ENCODE measurements at places on chromosomes 1 and 21.

GRCh38 chr1:44327679-44328491 lies 27.2 kb downstream of the ERI3 start:
- peak; percentile 86 for DNase-seq

GRCh38 chr1:213268221-213268620 lies 217.2 kb downstream of the RPS6KC1 start:
- DNase-seq, result no peak

DNA sequence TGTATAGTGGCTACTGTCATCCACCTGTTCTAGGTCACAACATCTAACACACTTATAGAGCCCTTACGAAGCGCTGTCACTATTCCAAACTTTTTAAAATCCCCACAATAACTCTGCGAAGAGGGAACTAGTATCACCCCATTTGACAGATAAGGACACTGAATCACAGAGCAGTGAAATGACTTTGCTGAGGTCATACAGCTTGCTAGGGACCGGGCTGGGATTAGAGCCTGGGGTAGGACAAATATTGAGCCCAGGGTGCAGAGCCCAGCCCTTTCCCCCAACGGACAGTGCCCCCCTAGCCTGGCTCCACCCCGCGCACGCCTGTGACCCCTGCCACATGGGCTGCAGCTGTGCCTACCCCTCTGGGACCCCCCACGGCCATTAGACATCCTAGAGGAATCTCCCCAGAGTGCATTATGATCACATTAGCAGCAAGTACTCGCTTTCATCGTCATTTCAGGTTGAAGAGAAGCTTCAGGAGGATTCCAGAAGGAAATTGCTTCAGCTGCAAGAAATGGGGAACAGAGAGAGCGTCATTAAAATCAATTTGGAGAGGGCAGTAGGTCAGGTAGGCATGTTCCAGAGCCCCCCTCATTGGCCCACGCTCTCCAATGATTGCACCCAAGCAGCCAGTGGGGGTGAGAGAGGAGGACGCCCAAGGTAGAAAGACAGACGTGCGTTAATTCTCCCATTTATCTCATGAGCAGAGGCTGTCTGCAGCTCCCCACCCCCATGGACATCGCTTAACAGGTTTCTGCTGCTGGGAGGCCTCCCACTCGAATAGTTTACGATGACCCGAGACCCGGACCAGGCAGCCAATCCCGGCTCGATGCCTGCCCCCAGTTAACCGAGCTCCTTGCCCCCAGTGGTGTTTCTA lies 77.2 kb downstream of the FHAD1 start:
- DNase-seq, result no peak

GRCh38 chr1:226364901-226365565 lies 42.9 kb downstream of the PARP1 start:
- no peak for DNase-seq

DNA sequence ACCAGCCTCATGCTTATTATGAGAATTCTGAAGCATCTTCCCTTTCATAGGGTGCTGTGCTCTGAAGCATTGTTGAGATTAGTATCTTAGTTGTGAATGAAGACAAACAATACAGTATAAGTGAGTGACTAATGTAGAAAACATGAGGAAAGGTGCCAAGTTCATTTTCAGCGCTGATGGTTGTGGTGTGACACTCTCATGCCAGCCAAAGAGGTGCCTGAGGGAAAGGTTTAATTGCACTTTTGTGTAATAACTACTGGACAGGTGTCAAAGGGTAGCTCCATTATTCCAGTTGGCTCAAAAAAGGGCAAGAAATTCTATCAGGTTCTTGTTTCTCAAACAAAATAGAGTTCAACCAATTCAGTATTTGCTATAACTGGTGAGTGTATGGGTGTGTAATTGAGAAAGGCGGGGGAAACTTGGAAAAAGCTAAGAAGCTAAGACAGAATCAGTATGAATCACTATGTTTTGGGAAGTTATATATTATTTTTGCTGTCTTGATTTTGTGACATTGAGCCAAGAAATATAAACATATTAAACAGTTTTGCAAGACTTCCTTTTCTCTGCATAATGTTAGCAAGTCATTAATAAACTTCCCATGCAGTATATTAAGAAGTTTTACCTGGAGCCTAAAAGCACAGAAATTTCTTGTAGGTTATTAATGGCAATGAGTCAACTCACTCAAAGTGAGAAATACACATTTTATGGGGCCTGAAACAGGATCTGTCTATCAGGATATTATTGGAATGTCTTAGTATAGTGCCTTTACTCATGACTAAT lies 31.8 kb downstream of the KCNK2 start:
- DNase-seq, result no peak

GRCh38 chr21:43974791-43975468 lies 37.2 kb upstream of the TRAPPC10 start:
- no peak for DNase-seq

GRCh38 chr1:23451441-23451840 lies 26.9 kb upstream of the TCEA3 start:
- DNase-seq, result no peak

DNA sequence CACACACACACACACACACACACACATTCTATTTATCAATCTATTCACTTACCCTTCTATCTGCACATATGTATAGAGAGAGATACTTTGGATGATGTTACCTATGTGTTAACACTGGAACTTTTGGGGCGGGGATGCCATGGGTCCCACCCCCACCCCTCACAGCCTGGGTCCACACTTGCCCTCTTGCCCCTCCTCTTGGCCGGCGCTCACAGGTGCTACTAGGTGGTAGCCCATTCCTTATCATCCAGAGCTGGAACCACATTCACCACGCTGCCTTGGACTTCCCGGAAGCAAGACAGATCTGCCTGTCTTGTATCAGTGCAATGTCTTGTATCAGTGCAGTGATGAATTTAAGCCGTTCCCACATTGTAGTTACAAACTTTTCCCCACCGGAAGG lies 85.1 kb downstream of the LBR start:
- DNase-seq, result no peak

DNA sequence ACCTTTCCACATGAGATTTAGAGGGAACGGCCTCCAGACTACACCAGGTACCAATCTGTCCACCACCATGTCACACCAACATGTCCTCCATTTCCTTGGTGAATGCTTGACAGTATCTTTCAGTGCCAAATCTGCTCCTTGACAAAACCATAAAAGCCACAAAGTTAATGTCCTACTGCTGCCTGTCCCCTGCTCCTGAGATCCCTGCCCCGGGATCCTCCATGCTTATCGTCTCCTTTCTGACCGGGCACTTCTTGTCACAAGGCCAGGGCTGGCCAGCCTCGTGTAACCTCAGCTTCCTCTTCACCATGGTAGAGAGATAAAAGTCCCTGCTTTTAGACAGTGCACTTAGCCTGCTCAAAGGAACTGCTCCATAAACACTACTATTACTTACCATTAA lies 136.2 kb downstream of the NAV1 start:
- DNase-seq, result no peak

DNA sequence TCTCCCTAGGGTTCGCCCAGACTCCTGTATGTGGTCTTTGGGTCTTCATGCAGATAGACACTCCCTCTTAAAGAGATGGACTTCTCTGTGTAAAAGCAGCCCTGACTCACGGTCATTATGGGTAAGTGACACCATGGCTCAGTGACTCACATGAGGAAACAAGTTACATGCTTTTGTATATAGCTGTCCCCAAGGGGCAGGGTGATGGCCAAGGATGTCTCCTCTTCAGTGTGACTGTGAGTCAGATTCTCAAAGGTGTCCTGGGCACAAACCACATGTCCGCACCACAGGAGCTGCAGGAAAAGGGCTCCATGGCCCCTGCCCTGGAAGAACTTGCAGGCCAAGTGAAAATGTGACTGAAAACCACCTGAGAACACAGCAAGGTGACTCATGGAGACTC lies 380.4 kb downstream of the NPHP4 start:
- DNase-seq, result no peak

GRCh38 chr1:204487256-204487615 lies 7.4 kb downstream of the PIK3C2B start:
- no peak for DNase-seq

GRCh38 chr1:201921952-201922558 lies 24.3 kb downstream of the LMOD1 start:
- DNase-seq, result no peak

All from NCI-H1048 (cell line).